ENCODE measurements at places on chromosomes 6 and 20.
A peak's percentile ranks its signal among the peaks of the same experiment; 100 is the strongest.

DNA sequence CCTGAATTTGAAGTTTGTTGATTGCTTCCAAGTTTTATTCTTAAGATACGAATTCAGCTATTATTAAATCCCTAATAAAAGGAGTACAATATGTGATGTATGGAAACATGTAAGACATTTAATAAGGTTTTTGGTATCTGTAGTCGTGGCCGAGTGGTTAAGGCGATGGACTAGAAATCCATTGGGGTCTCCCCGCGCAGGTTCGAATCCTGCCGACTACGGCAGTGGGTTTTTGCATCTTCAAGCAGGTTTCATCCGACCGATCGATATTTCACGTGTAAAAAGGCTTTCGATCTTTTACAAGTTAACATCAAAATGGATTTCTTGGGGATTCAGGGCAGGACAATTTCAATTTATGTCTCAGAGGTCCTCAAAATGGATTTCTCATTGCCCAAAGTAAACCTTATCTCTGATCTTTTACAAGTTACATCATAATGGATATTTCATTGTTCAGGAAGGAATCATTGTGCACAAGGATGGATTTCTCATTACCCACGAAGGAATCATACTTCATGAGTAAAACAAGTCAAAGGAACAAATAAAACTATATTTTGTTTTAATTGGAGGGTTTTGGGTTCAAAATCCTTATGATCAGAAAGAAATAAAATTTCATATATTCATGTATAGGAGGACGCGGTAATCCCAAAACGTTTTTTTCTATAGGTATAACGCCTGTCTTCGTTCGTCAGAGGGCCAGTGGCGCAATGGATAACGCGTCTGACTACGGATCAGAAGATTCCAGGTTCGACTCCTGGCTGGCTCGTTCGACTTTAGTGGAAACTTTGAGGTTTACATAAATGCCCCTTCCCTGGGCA lies 37.3 kb upstream of the BTN3A2 start:
- DNase-seq = no peak

- DNase-seq = no peak
Measured at GRCh38 chr6:121573481-121573880, 138.0 kb downstream of the GJA1 start.

GRCh38 chr20:36179170-36179945 lies 24.8 kb downstream of the EPB41L1 start:
- peak; percentile 69 for DNase-seq

DNA sequence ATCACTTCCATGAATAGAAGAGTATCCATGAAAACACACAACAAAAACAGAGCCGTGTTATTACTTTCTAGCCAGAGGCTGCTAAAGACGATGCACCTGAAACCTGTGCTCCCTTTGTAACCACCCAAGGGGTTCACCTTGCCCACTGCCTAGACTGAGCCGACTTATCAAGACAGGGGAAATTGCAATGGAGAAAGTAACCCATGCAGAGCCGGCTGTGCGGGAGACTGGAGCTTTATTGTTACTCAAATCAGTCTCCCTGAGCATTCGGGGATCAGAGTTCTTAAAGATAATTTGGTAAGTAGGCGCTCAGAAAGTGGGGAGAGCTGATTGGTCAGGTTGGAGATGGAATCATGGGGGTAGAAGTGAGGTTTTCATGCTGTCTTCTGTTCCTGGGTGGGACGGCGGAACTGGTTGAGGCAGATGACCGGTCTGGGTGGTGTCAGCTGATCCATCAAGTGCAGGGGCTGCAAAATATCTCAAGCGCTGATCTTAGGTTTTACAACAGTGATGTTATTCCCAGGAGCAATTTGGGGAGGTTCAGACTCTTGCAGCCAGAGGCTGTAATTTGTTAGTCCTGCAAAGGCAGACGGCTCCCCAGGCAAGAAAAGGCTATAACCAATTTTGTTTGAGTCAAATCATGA lies 366.6 kb downstream of the PREX1 start:
- no peak for DNase-seq

DNA sequence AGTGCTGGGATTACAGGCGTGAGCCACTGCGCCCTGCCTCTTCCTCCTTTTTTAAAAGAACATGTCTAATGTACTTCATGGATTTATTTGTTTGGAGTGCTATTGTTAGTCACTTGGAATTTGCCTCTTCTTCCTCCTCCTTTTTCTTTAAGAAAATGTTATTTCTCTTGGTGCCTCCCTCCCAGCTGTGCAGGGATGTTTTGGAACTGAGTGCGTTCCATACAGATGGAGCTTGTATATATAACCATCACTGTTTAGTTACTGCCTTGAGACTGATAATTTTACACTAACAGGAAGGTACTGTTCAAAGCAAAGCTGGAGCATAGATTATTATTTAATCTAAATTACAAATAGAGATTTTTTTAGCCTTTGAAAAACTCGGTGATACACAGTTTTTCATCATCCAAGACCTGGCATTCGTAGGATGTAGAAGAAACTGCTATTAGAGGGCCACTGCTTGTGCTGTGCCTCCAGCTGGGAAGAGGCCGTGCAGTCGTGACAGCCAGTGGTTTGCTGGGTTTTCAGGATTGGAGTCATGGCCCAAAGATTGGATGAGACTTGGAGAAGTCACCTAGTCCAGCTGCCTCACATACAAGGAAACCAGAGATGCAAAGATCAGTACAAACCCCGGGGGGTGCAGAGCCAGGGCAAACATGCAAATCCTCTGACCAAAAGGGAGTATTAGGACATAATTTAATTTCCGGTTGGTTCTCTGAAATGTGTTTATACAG lies 123.1 kb downstream of the PLEKHG1 start:
- no peak for DNase-seq

DNA sequence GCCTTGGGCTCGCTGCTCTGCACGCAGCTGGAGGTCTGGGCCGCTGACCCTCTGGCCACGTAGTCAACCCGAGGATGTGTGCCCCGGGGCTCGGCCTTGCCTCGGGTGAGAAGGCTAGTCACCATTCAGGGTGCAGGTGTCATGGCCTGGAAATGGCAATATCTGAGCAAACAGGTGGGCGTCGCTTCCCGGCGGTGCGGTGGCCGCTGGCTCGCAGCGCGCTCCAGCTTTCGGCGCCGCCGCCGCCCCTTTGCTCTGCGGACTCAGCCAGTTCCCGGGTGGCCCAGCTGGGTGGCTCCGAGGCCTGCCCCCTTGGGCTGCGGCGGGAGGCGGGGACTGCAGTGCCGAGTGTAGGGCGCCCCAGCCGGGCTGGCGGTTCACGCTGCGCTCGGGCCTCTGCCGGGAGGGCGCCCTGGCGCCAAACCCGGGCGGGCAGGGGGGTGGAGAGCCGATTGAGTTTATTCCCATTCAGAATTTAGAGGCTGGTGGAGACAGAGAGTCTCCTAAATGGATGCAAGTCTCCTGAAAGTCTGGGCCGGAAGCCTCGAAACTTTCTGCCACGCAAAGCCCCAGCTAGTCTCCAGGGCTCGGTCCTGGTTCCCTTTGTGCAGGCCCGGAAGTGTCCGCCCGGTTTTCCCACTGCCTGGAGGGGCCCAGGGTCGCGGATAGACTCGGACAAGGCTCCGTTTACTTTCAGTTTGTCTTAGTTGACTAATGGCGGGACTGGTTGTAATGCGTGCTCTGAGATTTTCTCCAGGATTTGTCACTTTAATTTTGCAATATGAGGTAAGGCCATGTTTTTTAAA lies 11.3 kb upstream of the TFAP2A start:
- DNase-seq = no peak

- DNase-seq = no peak
Measured at GRCh38 chr20:51346686-51347485, 195.6 kb downstream of the NFATC2 start.

DNA sequence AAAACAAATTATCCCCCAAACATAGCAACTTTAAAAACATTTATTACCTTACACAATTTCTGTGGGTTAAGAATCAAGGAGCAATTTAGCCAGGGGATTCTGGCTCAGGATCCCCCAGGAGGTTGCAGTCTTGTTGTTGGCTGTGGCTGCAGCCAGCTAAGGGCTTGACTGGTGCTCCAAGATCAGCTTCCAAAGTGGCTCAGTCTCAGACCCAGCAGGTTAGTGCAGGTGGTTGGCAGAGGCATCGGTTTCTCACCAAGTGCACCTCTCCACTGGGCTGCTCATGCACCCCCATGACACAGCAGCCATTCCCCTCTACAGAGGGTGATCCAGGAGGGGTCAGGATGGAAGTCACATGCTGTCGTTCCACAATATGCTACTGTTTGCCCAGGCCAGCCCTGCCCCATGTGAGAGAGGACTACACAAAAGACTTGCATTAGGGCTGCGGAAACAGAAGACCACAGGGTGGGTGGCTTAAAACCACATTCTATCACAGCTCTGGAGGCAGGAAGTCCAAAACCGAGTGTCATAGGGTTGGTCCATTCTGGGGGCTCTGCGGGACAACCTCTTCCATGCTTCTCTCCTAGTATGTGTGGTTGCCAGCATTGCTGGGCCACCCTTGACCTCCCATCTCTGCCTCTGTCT lies 125.8 kb downstream of the C6orf118 start:
- DNase-seq = no peak

DNA sequence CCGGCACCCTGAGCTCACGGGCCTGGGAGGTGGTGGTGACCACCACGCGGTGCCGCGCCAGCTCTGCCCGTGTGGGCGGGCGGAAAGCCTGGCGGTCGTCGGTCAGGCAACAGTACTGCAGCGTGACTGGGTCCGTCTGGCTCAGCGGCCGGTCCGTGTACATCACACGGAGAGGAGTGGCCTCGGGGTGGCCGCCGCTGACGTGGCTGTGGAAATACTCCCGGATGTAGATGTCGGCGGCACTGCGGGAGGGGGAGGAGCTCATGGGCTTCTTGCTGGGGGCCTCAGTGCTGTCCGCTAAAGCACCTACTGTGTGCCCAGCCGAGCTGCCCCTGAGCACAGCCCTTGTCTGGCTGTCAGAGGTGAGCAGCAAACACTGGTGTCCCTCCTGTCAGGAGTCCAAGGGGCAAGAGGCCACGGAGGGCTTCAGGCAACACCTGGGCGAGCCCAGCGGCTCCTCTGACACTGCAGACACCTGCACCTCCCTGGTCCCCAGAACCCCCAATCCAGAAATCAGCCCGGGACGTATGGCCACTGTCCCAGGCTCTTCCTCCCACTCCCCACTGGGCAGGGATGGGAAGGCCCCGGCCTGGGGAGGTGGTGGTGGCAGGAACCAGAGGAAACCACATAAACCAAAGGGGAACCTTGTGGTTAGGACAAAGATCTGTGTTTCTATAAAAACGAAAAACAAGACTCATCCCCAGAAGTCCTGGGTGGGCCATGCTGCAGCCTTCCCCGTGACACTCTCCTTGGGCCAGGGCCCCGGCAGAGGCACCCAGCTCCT lies 6.5 kb downstream of the HELZ2 start:
- no peak for DNase-seq

- no peak for DNase-seq
Measured at GRCh38 chr6:36639171-36639808, 39.2 kb upstream of the CDKN1A start.

GRCh38 chr6:1524040-1524480 lies 85.7 kb upstream of the FOXC1 start:
- peak; percentile 95 for DNase-seq

- DNase-seq = no peak
Measured at GRCh38 chr6:105539911-105540310, 137.0 kb upstream of the PREP start.

DNA sequence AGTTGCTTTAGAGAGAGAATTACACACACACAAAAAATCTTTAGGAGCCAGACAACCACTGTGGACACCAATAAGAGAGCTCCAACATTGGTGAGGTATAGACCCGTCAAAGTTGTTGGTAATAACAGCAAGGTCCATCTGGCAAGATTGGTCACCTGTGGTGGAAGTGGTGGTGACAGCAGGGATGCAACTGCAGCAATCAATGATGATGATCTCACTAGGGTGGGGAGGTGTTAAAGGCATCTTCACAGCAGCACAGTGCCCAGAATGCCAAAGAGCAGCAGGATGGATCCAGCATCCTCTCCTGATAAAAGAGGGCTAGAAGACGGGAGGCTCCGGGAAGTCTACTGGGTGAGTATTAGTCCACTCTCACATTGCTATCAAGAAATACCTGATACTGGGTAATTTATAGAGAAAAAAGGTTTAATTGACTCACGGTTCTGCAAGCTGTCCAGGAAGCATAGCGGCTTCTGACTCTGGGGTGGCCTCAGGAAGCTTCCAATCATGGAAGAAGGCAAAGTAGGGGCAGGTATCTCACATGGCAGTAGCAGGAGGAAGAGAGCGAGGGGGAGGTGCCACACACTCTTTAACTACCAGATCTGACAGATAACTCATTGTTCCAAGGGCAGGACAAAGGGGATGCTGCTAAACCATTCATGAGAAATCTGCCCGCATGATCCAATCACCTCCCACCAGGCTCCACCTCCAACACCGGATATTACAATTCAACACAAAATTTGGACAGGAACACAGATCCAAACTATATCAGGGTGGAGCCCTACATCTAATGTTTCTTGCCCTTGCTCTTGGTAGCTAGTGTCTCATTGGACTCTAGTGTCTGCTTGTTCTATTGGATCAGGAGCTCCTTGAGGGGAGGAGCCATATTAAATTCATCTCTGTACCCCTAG lies 48.9 kb downstream of the KLHL31 start:
- DNase-seq = no peak

DNA sequence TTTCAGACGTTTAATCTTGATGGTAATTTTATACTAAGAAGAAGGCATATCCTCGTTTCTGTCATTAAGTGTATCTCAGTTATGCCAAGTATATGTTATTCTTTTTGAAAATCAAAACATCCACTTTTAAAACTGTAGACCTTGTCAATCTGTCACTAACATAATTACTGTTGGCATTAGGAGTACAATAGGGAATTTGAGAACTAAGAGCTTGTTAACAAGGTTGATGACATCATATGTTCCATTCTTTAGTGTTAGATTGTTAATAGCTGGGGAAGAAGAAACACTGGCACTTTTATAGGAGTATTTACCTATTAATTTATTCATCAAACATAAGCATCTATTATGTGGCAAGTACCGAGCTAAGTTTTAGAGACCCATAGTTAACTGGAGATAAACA lies 76.2 kb downstream of the MAP3K4 start:
- DNase-seq = no peak

DNA sequence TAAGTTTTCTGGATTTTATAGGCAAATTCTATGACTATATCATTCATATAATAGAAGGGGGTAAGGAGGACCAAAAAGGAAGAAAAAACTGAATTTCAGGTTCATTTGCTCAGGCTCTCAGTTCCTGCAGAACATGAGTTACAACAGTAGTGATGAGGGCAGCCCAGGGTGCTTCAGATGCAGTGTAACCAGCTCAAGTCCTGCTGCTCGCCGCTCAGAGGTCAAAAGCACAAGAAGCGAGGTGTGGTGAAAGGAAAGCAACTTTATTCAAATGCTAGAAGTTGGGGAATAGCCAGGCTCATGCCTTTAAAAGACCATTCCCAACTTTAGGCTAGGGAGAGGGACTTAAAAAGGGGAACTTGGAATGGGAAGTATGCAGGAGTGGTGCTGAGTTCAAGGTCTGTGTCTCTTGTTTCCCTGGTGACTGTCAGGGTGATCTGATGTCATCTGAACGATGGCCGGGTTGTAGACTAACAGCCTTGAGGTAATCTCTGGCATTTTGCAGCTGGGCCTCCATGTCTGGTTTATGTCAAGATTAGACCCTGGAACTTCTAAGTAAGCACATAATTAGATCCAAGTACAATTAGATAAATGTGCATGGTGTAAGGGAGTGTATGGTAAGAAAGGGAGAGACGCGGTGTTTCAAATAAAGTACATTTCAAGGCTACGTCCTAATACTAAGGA lies 14.5 kb upstream of the SEC63 start:
- DNase-seq = no peak
